ENCODE measurements at places on chromosomes 16 and 17.

- DNase-seq = no peak
Observed at GRCh38 chr16:1134776-1135458, 18.0 kb upstream of the CACNA1H start.

DNA sequence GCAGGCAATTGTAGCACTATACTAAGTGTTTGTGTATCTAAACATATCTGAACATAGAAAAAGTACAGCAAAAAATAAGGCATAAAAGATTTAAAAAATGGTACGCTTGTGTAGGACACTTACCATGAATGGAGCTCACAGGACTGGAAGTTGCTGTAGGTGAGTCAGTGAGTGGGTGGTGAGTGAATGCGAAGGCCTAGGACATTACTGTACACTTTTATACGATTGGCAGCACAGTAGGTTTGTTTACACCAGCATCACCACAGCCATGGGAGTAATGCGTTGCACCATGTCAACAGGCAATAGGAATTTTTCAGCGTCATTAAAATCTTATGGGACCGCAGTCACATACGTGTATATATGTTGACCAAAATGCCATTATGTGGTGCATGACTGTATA lies 45.6 kb downstream of the DNAH9 start:
- DNase-seq = no peak

DNA sequence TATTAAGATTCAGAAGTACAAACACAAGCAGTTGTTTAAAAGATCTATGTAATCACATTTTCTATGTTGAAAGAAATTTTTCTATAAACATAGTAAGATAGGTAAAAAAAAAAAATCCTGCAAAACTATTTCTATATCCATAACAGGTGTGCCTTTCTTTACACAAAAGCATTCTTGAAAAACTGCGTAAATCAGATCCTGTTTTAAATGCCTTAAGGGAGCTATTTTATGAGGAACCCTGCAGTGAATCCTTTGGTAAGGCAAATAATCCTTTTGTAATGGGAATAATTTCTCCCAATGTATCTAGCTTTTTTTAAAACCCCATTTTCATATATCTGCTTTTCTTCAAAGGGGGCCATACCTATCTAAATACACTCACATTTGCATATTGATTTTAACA lies 157.3 kb downstream of the AATF start:
- no peak for DNase-seq

- no peak for DNase-seq
Observed at GRCh38 chr17:48181653-48182052, 74.1 kb downstream of the SNX11 start.

GRCh38 chr17:74417178-74418045 lies 14.5 kb upstream of the GPRC5C start:
- DNase-seq = peak; percentile 84
